Motor neuron (in vitro differentiated cells): ENCODE measurements at places on chromosomes 4 and X. TPM values are rescaled to one million over a fixed set of nuclear protein-coding genes. Genes with fewer than 3 reads are reported as not detected.

Gene SLC49A3
- not detected in 2 replicates for total RNA-seq

Gene PDHA2
- total RNA-seq: not detected in 2 replicates

Gene PSAPL1
- total RNA-seq: 0.15 TPM in 1 of 2 replicates, not detected in the other

Gene AVPR2
- total RNA-seq: 0.19 and 0.58 TPM in 2 replicates

Gene ZNF630
- 0.29 TPM in 1 of 2 replicates, not detected in the other for total RNA-seq

Gene STARD8
- 3.4 and 3.7 TPM in 2 replicates for total RNA-seq

Gene GPR119
- not detected in 2 replicates for total RNA-seq

- ATAC-seq: no peak
Observed at GRCh38 chr4:85228264-85228663, 246.7 kb upstream of the ARHGAP24 start.

DNA sequence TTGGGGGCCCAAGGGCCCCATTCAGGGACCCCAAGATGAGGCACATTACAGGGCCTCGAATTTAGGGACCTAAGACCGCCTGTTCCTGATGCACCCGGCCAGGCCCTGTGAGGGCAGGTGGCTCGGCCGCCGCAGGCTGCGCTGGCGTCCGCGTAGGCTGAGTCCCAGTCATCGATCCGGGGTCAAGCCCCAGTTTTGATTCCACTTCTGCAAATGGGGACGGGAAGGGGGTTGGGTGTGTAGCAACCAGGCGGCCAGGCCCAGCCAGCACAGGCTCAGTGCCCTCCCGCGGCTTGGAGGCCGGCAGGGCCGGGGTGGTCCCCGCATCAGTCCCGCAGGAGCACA is 327 bp downstream of the PNPLA4 start:
- no peak for ATAC-seq

GRCh38 chr4:37601531-37601930 is 84.6 kb downstream of the RELL1 start:
- ATAC-seq: no peak

- ATAC-seq: no peak
Observed at GRCh38 chr4:24917076-24917856, 4.4 kb upstream of the CCDC149 start.

GRCh38 chr4:13302876-13303275 is 181.3 kb downstream of the RAB28 start:
- no peak for ATAC-seq

- ATAC-seq: no peak
Observed at GRCh38 chrX:100695302-100695701, 36.6 kb downstream of the SYTL4 start.

DNA sequence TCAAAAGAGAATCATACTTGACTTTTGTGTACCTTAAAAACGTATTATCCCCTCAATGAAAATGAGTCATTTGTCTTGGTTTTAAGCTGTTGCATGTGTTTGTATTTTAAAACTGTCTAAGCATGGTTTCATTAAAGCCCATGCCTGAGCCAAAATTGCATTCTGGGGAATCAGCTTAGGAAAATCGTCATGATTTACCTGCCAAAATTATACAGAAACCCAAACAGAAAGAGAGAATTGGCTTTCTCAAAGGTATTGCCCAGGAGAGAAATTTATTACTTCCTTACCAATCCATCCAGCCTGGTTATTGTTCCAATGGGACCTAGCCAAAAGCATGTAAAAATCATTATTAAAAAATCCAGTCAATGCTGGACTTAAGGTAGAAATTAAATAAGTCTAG is 37.6 kb downstream of the GPR174 start:
- no peak for ATAC-seq

DNA sequence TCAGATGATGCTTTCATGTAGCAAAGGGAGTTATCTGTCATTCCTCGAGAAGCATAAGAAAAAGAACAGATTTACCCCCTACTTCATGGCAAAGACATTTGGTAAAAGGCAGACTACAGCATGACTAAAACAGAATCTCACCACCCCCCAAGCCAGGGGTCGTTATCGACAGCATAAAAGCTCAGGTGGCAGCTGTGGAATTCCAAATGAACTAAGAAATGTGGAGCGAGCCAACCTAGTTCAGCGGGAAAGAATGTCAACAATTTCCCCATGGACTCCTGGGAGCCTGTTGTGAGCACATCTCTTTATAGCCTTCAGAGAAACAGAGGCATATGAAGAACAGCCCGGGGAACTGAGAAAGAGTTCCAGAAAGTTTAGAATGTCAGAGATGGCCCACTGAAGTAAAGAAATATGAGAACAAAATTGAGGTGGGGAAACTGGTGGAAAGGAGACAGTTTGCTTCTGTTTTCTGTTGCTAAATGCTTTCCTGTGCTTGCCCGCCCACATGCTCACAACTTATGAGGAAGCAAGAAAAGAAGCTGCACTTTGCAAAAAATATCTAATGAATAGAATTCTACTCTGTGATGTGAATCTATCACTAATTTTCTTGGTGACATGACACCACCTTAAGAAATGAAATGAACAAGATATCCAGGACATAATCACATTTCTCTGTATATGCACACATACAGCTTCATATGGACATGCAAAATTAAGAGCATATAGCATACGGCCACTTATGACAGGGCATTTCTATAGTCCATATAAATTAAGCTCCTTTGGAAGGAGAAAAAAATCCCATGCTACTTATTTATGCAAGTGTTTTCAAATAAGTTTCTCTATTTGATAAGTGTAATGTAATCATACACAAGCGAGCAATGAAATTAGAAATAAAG is 135.3 kb upstream of the MID1 start:
- ATAC-seq: no peak
